CD4-positive, alpha-beta T cell treated with Interleukin-4 for 4 hours (primary cell): ENCODE measurements at places on chromosomes 2 and 18.

DNA sequence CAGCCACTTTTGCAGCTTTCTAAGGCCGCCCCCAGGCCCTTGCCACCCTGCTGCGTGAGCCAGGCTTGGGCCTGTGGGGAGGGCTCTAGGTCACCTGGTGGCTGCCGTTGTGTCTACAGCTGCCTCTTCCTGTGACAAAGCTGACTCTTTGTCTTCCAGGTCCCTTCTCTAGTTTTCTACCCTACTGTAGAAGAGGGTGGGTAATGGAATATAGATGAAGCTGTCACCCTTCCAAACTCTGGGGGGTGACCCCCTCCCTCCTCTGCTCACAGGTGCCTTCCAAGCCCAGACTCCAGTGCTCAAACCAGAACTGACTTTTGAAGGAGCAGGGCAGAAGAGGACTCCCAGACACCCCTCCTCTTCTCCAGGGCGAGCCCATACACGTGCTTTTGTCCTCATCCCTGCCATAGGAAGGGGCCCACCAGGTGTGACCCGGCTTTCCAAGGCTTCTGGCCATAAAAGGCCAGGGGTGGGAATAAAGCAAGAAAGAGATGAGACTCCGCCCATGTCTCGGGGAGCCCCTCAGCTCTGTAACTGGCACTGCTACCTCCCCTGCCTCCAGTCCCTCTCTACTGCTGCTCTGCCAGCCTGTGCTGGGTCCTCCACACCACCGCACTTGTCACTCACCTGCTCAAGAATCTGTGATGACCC lies 17.9 kb upstream of the SDC1 start:
- DNase-seq: no peak

GRCh38 chr18:5556310-5556974 lies 12.6 kb upstream of the EPB41L3 start:
- no peak for DNase-seq

- DNase-seq: no peak
Observed at GRCh38 chr18:64693766-64694165, 544.9 kb upstream of the LINC00305 start.

GRCh38 chr2:116874021-116874420 lies 940.5 kb upstream of the DDX18 start:
- no peak for DNase-seq

GRCh38 chr18:28357766-28358401 lies 181.0 kb upstream of the CDH2 start:
- no peak for DNase-seq

GRCh38 chr2:9052821-9053533 lies 49.5 kb upstream of the MBOAT2 start:
- no peak for DNase-seq
